ENCODE measurements at places on chromosomes 3 and 15. TPM values are rescaled to one million over a fixed set of nuclear protein-coding genes. Genes with fewer than 3 reads are reported as not detected.
A peak's percentile ranks its signal among the peaks of the same experiment; 100 is the strongest.

DNA sequence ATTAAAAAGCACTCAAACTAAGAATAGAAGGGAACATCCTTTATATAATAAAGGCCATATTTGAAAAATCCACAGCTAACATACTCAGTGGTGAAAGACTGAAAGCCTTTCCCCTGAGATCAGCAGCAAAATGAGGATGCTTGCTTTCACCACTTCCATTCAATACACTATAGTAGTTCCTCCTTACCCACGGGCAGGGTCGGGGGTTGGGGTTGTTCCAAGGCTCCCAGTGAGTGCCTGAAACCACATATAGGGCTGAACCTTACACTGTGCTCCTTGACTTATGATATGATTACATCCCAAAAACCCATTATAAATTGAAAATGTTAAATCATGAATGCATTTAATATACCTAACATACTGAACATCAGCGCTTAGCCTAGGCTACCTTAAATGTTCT is 37.7 kb downstream of the ALDH1L1 start:
- no peaks in the 10 kb centered on the region for H3K4me1 ChIP-seq
- no peak overlapping the region for H3K4me3 ChIP-seq
- H3K36me3 ChIP-seq: no peaks in the 10 kb centered on the region
- no peaks in the 10 kb centered on the region for H3K27me3 ChIP-seq
- H3K27ac ChIP-seq: no peak overlapping the region

Gene ATP13A5
- not detected for total RNA-seq

Gene SLC9C1
- 0.29 TPM for total RNA-seq

DNA sequence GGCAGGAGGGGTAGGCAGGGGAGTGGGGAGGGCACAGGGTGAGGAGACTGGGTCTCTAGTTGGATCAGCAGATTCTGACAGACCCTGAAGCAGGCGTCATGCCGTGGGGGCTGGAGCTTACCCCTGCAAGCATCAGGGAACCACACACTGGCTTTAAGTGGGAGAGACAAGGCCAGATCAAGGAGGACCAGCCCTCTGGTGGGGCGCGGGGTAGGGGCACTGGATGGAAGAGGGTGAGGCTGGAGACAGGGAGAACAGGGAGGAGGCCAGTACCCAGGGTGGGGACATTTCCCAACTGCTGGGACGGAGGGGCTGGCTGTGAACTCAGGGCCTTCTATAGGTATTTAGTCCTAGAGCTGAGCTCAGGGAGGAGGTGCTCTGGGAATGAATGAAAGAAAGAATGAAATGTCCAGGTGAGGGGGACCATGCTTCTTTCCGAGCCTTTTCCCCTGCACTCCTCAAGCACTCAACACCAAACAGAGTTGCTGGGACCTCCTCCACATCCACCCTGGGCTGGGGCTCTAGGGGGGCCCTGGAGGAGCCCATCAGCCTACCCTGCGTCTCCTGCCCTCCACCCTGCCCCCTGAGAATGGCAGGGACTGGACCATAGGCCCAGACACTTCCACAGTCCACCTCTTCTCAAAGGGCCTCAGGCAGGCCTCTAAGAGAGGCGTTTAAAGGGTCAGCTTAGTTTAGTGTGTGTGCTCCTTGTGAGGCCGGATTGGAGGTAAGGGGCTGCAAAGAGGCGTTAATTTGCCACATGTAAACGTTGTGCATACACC is 49.0 kb upstream of the FGD5 start:
- H3K4me3 ChIP-seq: no peak overlapping the region
- H3K27me3 ChIP-seq: no peaks in the 10 kb centered on the region
- H3K27ac ChIP-seq: no peak overlapping the region
- H3K4me1 ChIP-seq: no peaks in the 10 kb centered on the region

- no peaks in the 10 kb centered on the region for H3K4me1 ChIP-seq
- no peaks in the 10 kb centered on the region for H3K36me3 ChIP-seq
- H3K27ac ChIP-seq: no peak overlapping the region
- DNase-seq: no peak
- no peak overlapping the region for H3K4me3 ChIP-seq
- no peaks in the 10 kb centered on the region for H3K27me3 ChIP-seq
Measured at GRCh38 chr3:191762323-191762960, 301.5 kb downstream of the PYDC2 start.

DNA sequence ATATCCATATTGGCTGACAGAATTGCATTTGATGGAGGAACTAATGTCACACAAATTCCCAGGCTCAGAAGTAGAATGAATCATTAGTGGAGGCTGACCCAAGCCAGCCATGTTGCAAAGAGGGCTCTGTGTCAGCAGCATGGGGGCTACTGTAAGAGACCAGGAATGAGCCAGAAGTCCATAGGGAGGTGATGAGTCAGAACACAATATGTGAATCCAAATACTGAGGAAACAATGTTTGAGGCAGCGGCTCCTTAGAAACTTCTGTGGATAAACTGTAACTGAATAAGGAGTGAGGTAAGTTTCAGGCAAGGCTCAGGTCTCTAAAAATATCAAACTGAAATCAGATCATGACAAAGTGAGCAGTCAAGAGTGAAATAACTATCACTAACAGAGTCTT is 170.7 kb downstream of the WDR72 start:
- H3K27me3 ChIP-seq: no peaks in the 10 kb centered on the region
- no peak overlapping the region for H3K27ac ChIP-seq
- H3K4me1 ChIP-seq: no peaks in the 10 kb centered on the region
- H3K4me3 ChIP-seq: no peak overlapping the region
- no peak for DNase-seq

GRCh38 chr15:62352817-62353216 is 187.7 kb upstream of the C2CD4B start:
- no peak for DNase-seq

DNA sequence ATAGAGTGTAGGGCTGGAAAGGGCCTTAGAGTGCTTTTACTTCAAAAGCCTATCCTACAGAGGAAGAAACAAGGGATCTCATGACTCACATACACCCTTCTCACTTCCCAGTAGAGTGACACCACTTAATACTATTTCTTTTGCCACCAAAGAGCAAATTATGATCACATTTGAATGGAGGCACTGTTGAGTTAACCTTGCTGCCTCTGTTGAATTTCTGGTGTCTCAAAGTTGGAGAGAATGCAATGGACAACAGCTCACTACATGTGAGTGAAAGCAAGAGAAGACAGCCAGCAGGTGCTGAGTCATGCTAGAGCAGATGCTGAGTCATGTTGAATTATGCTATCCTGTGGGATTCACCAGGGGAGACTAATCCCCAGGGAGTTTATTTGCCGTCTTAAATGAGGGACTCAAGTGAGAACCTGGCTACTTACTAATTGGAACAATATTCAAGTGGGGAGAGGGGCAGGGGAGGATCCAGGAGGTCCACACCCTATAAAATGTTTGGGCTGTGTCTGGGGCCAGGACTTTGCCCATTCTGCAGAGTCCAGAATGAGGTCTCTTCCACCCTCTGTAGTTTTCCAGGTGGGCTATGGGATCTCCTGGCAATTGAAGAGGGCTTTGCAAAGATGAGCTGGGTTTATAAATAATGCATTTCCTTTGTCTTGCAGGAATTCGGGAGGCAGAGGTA is 35.8 kb downstream of the ST8SIA2 start:
- no peak overlapping the region for H3K27ac ChIP-seq
- no peak overlapping the region for H3K4me3 ChIP-seq
- no peak for DNase-seq

DNA sequence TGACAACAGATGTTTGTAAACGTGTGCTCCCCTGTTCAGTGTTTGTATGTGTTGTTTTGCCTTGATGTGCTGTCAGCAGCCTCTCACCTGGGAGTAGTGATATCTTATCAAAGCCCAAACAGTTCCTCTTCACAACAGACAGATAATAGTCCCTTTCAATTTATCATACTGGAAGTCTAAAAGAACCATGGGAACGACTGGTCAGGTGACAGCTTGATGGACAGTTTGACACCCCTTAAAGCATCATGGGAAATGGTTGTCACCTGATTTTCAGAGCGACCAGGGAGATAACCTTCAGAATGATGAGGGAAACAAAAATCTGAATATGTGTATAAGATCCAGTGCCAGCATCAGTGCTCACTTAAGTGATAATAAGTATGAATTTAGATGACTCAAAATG is 146.3 kb upstream of the SOX2 start:
- no peak overlapping the region for H3K4me3 ChIP-seq
- no peaks in the 10 kb centered on the region for H3K27me3 ChIP-seq
- no peaks in the 10 kb centered on the region for H3K36me3 ChIP-seq
- no peak overlapping the region for H3K27ac ChIP-seq
- no peak for DNase-seq
- H3K4me1 ChIP-seq: no peaks in the 10 kb centered on the region

DNA sequence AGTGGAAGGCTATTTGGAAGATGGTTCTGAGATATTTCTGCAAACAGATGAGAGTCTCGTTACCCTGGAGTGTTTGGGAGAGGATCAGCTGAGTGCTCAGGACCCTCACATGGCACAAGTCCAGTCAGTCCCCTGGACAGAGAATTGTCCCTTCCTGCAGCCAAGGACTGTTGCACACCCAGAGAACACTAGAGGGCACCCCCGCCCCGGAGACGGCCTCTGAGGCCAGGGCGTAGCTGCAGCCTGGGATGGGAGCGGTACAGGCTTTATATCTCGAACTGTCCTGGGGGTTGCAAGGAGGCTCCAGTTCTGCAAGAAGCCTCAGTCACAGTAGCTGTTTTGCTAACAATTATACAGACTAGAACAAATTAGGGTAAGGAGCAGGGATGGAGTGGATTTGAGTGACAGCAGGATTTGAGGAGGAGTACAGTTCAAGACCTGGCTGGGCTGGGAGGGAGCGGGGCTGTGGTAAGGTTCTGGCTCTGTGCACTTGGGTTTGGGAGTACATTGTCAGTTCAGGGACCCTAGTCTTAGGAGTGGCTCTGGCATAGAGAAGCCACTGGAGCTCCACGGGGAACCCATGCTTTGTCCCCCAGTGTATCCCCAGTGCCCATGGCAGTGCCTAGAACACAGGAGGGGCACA is 67.6 kb upstream of the HACD2 start:
- H3K27me3 ChIP-seq: no peaks in the 10 kb centered on the region
- H3K4me3 ChIP-seq: no peak overlapping the region
- peak overlapping the region; percentile 19 for H3K27ac ChIP-seq
- peak; percentile 85 for DNase-seq
- H3K4me1 ChIP-seq: peaks cover 6% of the 10 kb centered on the region

DNA sequence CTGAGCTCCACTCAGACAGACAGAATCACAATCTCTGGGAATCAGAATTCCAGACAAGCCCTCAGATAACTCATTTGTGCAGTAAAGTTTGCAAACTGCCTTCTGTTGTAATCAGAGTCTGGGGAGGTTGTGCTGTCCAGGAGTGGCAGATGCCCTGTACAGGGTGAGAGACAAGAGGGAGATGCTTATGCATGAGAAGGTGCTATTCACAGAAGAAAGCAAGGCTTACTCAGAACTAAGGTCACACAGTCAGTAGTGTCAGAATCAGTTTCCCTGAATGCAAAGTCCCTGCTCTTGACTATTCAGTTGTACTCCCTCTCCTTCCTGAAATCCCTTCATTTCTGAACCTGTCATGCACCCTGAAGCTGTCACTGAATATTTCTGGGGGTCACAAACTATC is 43.7 kb downstream of the SRPRB start:
- peaks cover 8% of the 10 kb centered on the region for H3K4me1 ChIP-seq
- H3K36me3 ChIP-seq: no peaks in the 10 kb centered on the region
- H3K27me3 ChIP-seq: no peaks in the 10 kb centered on the region
- DNase-seq: no peak

Gene NEIL1
- 15.4 TPM for total RNA-seq

GRCh38 chr3:109188741-109189140 is 52.2 kb downstream of the C3orf85 start:
- H3K27me3 ChIP-seq: no peaks in the 10 kb centered on the region
- no peaks in the 10 kb centered on the region for H3K4me1 ChIP-seq
- DNase-seq: no peak
- H3K27ac ChIP-seq: no peak overlapping the region
- no peaks in the 10 kb centered on the region for H3K36me3 ChIP-seq
- H3K4me3 ChIP-seq: no peak overlapping the region

- no peak overlapping the region for H3K4me3 ChIP-seq
- H3K27ac ChIP-seq: no peak overlapping the region
- no peaks in the 10 kb centered on the region for H3K36me3 ChIP-seq
- H3K4me1 ChIP-seq: no peaks in the 10 kb centered on the region
- no peaks in the 10 kb centered on the region for H3K27me3 ChIP-seq
Measured at GRCh38 chr15:100812802-100813201, 66.8 kb upstream of the ALDH1A3 start.

DNA sequence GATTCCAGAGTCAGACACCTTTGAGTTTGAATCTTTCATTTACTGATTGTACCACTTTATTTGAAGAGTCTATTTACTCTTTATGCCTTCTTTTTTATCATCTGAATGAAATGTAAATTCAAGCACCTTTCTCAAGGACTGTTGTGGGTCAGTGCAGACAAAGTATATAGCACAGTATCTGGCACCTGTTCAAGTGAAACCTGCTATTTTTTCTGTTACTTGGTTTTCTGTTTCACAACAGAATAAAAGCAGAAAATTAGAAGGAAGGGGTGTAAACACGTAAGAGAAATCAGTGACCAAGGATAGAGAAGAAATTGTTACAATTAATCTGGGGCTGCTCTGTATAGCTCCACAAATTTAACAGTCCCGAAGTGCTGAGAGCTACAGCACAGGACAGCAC is 357.4 kb downstream of the RSL24D1 start:
- H3K4me3 ChIP-seq: peak overlapping the region; percentile 34
- DNase-seq: no peak
- no peaks in the 10 kb centered on the region for H3K27me3 ChIP-seq
- H3K36me3 ChIP-seq: no peaks in the 10 kb centered on the region

Gene STXBP5L
- 0.16 TPM for total RNA-seq
